ENCODE measurements at places on chromosomes 6 and 20. TPM values are rescaled to one million over a fixed set of nuclear protein-coding genes. Genes with fewer than 3 reads are reported as not detected.

The TUBB2A gene
- total RNA-seq, result 49.3 TPM

The SOBP gene
- total RNA-seq, result 5.8 TPM

The LY6G6D gene
- not detected for total RNA-seq

The CFB gene
- 20.3 TPM for total RNA-seq

The FAM209B gene
- not detected for total RNA-seq

The HLA-DMA gene
- total RNA-seq, result 0.79 TPM

The PDYN gene
- not detected for total RNA-seq

The VPS16 gene
- total RNA-seq, result 77.8 TPM

The AARS2 gene
- 7.4 TPM for total RNA-seq

The CTAGE9 gene
- not detected for total RNA-seq

Data from aortic smooth muscle cell (primary cell).